ENCODE measurements at places on chromosomes 6 and 20.

- no peak for DNase-seq
Observed at GRCh38 chr6:74181471-74181870, 485.5 kb downstream of the CD109 start.

GRCh38 chr6:160360955-160361354 is 12.8 kb downstream of the SLC22A3 start:
- DNase-seq = no peak

DNA sequence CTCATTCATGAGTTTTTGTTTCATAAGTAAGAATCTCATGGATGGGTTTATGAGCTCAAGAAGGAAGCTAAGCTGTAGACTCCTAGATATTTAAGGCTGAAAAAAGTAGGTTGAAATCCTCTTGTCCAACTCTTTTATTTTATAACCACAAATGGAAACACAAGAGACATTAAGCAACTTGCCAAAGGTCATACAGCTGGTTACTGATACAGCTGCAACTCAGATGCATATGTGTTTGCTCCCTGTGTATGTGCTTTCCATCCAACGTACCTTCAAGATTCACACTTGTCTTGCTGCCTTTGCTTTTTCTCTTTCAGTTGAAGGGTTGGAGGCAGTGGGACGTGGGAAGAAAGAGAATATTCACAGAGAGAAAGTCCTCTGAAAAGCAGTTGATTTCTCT is 153.5 kb upstream of the STMND1 start:
- no peak for DNase-seq

DNA sequence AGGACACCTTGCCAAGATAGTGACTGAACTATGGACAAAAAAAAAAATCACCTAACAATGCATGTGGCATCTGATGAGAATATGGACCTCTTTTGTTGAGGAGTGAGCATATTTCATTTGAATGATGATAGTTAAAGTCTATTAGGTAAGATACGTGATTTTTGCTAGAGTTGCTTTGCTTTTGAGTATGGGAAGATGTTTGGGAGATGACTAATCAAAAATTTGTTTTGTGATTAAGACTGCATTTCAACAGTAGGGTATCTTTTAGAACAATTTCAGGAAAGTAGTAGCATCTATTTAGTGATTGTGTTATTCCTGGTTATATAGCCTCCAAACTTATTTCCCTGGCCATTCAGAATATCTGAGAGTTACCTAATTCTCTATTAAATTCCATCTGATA is 878.6 kb upstream of the CITED2 start:
- DNase-seq = no peak

DNA sequence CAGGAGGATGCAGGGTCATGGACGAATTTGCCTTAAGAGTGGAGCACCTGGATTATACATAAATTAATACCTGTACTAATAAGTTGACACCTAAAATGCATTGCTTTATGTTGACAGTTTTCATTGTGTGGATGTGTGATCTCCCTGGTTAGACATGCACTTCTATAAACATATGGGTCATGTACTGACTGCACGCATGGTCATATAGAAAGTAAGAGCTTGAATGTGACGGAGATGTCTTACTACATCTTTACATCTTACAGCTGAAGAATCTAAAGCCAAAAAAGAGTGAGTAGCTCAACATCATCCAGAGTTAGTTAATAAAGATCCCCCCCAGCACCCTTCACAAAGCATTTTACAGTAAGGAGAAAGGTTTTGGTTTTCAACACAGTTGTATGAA is 408.4 kb upstream of the JARID2 start:
- no peak for DNase-seq

DNA sequence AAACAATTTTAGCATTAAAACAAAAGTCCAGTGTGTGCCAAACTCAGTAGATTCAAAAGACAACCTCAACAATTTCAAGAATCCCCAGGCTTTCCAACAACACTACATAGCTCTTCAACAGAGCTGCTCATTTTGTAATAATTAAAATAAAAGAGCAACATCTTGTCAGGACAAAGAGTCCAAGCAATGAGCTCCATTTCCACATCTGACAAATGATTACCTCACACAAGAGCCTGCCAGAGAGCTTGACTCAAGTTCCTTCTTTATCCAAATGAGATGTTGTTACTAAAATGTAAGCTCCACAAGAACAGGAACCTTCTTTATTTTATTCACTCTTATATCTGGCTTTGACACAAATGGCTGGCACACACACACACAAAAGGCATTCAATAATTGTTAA is 449.8 kb downstream of the HACE1 start:
- no peak for DNase-seq

GRCh38 chr6:19137505-19137904 is 699.7 kb upstream of the ID4 start:
- no peak for DNase-seq

- no peak for DNase-seq
Observed at GRCh38 chr6:130970839-130971410, 92.1 kb downstream of the EPB41L2 start.

DNA sequence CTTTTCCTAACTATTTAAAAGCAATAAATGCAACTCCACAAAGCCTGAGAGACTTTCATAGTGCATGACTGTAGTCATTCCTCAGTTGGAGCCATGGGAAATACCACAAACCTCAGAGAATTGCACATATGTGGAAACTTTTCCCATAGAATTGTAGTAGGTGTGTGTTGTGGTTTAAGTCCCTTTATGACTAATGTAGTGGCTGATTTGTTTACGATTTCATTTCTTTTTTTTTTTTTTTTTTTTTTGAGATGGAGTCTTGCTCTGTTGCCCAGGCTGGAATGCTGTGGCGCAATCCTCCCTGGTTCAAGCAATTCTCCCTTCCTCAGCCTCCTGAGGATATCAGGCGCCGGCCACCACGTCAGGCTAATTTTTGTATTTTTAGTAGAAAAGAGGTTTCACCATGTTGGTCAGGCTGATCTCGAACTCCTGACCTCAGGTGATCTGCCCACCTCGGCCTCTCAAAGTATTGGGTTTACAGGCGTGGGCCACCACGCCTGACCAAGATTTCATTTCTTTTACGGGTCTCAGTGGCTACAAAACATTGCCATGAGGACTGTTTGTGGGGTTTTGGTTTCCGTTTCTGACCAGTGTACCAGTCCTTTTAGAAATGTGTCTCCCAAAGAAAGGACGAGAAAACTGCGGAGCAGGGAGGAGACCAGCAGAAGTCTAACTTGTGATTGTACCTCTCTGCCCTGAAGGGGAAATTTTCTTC is 212.1 kb upstream of the MARCKS start:
- no peak for DNase-seq

DNA sequence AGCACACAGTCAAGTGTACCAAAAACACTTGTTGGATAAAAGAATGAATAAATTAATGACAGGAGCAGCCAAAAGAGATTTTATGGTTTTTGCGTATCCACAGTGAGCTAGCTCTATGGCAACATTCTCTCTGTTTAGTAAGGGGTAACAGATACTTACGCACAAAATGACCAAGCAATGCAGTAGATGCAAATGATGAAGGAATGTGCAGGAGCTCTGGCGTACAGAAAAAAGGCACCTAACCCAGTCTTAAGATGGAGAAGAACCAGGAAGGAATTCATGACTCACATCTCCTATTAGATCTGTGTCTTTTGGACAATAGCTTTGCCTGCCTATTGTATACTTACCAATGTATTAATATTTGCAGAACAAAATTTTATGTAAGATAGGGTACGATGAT is 191.9 kb upstream of the PREP start:
- DNase-seq = no peak

DNA sequence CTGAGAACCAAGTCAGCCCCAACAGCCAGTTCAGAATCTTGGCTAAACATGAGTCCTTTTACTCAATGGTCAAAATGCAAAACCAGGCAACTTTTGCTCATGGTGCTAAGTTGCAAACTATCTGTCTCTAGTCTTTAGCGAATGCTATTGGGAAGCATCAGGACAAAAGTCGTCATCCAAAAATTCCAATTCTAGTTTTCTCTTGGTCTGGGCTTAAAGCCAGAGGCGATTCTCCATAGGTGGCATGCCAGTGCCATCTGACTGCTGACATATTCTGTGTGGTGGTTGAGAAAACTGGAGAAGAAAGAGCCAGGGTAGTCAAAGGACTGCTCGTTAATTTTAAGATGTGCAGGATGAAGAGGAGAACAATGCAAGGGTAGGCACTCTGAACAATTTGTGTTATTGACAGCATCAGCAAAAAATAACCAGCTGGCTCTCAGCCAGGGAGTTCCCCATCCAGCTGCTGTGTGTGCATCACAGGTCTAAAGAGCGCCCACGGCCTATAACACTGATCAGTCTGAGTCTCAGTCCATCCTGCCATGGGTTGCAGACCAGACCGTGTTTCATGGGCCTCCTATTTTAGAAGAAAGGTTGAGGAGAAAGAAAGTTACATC is 313.6 kb downstream of the ALDH8A1 start:
- DNase-seq = peak; percentile 59

GRCh38 chr6:111773501-111774345 is 99.5 kb downstream of the FYN start:
- no peak for DNase-seq

DNA sequence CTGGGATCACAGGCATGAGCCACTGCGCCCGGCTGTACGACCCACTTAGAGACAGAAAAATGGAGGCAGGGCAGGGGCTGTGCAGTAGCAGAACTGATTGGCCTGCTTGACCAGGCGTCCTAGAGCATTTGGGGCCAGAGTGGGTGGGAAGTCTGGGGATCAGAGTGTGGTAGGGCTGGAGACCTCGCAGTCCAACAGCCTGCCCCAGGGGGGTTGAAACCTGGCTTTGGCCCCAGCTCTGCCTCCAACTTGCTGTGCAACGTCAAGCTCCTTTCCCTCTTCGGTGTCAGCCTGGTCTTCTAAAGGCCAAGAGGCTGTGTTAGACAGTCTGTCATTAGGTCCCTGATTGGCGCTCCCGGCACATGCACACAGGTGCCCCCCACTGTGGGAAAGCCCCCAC is 15.3 kb upstream of the SPDEF start:
- no peak for DNase-seq

DNA sequence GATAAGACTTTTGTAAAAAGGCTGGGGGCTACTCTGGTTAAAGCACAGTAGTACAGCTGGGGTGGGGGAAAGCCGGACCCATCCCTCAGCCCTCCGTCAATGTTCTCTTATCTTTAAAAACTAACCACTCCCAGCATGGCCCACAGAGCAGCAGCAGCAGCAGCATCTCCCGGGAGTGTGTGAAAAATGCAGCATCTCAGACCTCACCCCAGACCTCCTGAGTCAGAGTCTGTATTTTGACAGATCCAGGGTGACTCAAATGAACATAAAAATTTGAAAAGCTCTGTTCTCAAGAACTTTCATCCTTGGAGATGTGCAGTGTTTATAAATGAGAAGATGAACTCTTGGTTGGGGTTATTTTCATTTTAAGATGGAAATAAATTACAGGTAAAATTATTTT is 277.7 kb upstream of the ECI2 start:
- DNase-seq = no peak

GRCh38 chr6:131764350-131764749 is 43.5 kb upstream of the ENPP1 start:
- DNase-seq = no peak

DNA sequence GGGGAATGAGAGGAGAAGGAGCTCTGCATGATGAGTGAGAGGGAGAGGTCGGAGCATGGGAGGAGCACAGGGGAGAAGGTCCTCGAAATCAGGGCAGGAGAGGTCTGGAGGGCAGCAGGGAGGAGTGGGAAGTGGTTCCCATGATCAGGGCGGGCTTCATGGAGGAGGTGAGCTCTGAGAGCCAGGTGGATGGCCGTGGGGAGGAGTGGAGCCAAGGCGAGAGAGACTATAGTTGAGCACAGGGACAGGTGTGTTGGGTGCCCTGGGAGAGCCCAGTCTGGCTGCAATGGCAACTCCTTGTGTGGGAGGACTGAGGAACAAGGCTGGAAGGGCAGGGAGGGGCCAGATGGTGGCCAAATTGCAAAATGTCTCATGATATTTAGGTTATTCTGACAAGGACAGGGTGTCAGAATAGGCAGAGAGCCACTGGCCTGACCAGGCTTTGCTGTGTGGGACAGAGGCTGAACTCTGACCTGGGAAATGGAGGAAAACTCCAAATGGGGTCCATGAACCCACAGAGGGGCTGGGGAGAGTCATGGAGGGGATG is 21.4 kb downstream of the TTBK1 start:
- no peak for DNase-seq

DNA sequence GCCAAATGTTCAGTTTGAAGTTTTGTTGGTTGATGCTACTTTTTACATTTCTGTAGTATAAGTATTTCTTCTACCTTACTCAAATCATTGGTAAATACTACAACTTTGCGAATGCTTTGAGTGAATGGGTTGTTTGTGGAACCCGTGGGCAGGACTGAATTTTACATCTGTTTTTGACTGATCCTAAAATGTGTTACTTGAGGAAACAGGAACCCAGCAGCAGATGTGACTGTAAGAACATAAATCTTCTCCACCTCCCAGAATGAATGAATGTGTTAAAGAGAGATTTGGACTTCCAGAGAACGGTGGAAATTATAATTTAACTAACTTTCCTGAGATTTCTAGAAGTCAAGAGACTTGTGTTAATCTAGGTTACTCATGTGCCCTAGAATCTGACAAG is 728.5 kb upstream of the MARCKS start:
- no peak for DNase-seq

- no peak for DNase-seq
Observed at GRCh38 chr6:143885116-143885515, 20.8 kb downstream of the ZC2HC1B start.

DNA sequence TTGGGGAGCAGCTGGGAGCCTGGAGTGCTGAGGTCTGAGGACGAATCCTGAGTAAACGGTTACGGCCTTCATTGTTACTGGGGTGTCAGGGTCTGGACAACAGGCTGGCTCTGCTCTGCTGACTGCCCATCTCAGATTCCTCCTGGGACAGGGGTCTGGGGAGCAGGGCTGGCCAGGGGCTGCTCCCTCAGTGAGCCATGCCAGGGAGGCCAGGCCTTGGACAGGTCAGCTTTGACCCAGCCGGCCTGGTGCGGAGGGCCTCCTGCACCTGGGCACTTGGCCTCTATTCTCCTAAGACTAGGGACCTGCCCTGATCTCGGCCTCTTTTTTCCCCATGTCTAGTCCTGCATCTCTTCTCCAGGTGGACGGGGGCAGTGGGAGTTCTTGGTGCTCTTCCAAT is 44.9 kb downstream of the MYT1 start:
- no peak for DNase-seq

- no peak for DNase-seq
Observed at GRCh38 chr6:166796610-166797009, 159.7 kb downstream of the RNASET2 start.

DNA sequence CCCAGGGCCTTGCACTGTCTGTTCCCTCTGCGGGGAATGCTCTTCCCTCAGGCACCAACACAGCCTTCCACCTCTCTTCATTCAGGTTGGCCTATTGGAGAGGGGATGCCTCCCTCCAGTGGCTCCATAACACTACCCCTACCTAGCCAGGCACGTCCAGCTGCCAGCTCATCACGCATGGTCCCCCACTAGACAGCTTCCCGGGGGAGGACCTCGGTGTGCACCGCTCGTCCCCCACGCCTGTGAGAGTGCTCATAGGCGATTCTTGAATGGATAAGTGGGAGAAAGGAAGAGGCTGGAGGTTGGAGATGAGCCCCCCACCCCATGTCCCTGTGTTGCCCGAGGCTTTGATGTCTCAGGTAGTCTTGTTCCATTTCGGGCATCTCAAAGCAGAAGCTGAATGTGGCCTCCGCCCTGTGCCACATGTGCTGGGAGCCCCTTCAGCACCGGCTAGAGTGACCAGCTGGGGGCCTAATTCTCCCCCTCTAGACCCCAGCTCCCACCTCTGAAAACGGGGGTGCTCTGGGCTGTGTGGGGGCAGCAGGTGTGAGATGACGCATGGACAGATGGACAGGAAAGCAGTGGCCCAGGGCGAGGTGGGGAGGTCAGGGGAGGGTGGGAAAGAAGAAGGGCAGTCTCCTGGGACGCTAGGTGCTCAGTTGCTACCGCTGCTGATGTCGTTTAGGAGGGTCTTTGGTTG is 333.0 kb downstream of the TAF4 start:
- no peak for DNase-seq

- DNase-seq = no peak
Observed at GRCh38 chr6:235763-236360, 56.4 kb upstream of the DUSP22 start.
